Left colon (tissue), 2 donors: ENCODE measurements at places on chromosomes 1 and 21.
A peak's percentile ranks its signal among the peaks of the same experiment; 100 is the strongest.

- no peak for DNase-seq
These were observed 203.5 kb upstream of the ZNHIT6 start for GRCh38 chr1:85911742-85912141.

GRCh38 chr21:38260426-38260825 lies 3.6 kb downstream of the KCNJ15 start:
- no peak for DNase-seq

DNA sequence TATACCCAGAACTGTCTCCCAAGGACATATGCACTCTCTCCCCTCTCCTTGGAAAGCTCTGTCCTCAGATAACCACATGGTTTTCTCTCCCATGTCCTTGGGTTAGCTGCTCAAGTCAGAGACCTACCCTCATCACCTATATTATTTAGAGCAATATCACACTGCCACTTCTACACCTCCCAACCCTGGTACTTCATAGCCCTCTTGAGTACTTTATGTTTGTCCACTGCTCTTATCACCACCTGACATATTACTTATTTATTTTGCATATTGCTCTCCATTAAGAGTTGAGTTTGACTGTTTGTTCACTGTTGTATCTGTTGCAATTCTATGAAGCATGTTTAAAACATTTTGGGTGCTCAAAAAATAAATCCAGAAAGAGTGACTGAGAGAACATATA lies 126.3 kb upstream of the ATP1B1 start:
- DNase-seq: no peak

- no peak for DNase-seq
These were observed 25.5 kb upstream of the PTPRF start for GRCh38 chr1:43505077-43505780.

- DNase-seq: no peak
These were observed 51.0 kb downstream of the CR1L start for GRCh38 chr1:207695891-207696290.

- DNase-seq: no peak
These were observed 62.4 kb downstream of the KIRREL1 start for GRCh38 chr1:158055854-158056253.

DNA sequence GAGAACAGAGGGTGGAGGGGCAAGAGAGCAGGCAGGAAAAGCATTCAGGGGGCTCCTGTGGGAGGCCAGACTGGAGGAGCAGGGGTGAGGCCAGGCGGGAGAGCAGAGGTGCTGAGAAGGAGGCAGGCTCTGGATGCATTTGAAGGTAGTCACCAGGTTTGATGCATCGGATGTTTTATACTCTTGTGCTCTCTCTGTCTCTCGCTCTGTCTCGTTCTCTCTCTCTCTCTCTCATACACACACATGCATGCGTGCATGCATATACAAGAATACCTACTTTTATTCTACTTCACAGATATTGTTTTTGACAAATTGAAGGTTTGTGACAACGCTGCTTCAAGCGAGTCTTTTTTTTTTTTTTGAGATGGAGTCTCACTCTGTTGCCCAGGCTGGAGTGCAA lies 15.0 kb upstream of the ITPKB start:
- no peak for DNase-seq

GRCh38 chr1:105419030-105419429 lies 1637.4 kb upstream of the PRMT6 start:
- no peak for DNase-seq

DNA sequence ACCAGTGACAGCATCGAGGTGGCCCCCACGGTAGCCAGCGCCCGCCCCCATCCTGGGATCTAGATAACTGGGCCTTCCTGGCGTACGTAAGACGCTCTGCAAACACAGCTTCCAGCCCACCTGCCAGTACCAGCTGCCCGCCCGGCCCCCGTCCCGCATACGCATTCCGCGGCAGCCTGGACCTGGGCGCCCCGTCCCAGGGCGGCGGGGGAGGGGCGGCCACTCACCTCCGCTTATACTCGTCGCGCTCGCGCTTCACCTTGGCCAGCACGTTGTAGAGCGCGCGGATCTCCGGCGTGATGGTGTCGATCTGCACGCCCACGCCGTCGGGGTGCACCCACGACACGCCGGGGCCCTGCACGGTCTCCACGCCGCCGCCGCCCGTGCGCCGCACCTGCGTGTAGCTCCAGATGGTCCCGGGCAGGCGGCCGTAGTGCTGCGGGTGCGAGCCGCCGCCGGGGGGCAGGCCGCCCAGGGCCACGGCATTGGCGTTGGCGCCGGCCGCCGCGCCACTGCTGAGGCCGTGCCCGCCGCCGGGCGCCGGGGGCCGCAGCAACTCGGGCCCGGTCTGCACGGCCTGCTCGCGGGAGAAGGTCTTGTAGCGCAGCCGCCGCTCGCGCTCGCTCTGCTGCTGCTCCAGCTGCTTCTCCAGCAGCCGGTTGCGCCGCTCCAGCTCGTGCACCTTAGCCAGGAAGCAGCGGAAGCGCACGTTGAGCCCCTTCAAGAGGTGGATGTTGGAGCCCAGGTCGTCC lies 859 bp downstream of the IFFO2 start:
- DNase-seq: peak; percentile 44

DNA sequence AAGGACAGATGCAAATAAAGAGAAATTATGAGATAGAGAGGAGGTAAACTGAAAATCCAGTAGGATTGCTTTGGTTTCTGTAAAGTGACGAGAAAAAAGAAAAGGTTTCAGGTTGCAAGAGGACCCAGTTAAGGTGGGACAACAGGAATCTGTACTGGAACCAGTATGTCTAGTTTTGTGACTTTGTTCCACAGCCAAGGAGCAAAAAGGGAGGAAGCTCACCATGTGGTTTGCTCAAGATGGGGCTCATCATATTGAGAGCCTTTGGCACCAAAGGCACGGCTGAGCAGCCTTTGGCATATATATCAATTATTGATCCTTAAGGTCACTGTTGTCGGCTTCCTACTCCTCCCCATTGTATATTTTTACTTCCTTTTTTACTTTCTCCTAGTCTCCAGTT lies 1.8 kb upstream of the ZDHHC18 start:
- no peak for DNase-seq

- no peak for DNase-seq
These were observed 1.8 kb upstream of the SLC50A1 start for GRCh38 chr1:155133799-155134281.

- DNase-seq: no peak
These were observed 225.2 kb upstream of the TNR start for GRCh38 chr1:175968486-175969172.

DNA sequence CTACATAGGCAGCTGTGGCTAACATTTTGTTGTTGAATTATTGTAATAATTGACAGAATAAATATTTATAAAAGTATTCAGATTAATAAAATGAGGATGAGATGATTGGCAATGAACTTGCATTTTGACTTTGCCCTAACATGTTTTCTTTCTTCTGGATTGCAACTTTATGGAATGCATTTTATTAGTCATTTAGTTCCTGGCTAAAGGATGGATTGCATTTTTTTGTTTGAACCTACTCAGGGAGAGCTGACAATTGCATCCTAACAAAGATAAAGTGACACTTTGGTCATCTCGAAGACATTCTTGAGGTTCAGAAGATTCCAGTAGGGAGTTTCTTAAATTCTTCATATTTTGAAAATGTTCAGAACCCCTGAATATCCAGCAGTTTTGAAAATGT lies 37.5 kb downstream of the PGM1 start:
- no peak for DNase-seq

DNA sequence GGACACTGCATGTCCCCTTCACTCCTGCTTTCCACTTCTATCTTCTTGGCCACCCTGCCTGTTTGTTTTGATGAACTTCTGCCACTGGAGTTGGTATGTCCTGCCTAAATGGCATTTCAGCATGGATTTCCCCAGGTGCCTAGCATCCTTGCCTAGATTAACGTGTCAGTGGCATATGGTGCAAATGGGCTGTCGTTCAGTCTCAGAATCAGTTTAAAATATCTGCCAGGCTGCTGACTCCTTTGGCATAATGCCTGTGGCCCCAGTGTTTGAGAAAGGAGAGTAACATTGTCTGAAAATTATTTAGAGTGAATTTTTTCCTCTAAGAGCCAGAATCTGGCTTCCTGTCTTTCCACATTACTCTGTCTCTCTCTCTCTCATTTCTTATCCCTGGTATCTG lies 64.9 kb upstream of the BARHL2 start:
- no peak for DNase-seq

DNA sequence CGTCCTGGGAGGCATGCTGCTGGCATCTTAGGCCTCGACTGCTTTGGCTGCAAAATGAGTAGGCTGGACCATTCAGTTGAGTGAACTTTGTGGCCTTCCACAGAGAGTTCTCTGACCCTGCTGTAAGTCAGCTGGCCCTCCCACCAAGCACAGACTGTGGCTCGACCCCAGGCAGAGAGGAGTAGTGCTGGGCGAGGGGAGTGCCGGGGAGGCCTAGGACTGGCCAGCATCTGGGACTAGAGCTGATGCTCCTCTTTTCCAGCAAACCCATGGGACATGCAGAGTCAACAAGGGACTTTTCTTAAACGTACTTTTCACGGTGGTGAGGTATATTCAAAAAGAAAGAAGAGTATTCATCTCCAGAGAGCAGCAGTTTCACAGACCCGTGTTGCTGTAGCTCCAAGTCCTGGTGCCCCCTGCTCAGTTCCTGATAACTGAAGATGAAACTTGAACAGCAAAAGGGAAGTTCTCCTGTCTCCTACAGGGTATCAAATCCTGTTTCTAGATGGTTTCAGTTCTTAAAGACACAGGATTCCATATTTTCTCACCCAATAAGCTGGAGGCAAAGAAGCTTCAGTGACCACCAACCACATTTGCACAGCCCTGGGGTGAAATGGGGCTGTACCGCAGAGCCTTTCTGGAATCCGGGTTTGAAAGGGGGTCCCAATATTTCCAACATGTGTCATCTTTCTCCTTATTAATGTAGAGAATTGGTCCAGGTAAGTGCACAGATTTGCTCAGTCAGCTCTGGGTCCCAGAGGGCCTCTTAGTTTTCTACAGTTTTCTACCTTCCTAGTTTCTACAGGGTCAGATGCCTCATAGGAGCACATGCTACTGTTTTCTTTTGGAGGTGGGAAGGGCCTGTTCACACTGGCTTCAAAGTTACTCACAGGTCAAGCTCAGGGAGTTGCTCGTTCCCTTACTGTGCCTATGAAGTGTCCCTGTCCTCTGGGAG lies 20.9 kb downstream of the BATF3 start:
- no peak for DNase-seq

GRCh38 chr1:39827201-39827600 lies 38.5 kb upstream of the BMP8B start:
- DNase-seq: no peak

GRCh38 chr1:24970399-24970753 lies 40.3 kb upstream of the RUNX3 start:
- DNase-seq: no peak

- DNase-seq: no peak
These were observed 23.0 kb upstream of the SLC1A7 start for GRCh38 chr1:53165408-53165961.

DNA sequence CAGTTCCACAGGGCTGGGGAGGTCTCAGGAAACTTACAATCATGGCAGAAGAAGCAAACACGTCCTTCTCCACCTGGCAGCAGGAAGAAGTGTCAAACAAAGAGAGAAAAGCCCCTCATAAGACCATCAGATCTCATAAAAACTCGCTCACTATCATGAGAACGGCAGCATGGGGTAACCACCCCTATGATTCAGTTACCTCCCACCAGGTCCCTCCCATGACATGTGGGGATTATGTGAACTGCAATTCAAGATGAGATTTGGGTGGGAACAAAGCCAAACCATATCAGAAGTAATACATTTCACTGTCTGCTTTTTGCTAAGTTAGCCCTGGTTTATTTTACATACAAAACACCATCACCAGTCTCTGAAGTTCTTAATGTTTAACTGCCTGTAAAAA lies 68.5 kb downstream of the RBM11 start:
- no peak for DNase-seq
